ENCODE measurements at places on chromosomes 5 and 9.

DNA sequence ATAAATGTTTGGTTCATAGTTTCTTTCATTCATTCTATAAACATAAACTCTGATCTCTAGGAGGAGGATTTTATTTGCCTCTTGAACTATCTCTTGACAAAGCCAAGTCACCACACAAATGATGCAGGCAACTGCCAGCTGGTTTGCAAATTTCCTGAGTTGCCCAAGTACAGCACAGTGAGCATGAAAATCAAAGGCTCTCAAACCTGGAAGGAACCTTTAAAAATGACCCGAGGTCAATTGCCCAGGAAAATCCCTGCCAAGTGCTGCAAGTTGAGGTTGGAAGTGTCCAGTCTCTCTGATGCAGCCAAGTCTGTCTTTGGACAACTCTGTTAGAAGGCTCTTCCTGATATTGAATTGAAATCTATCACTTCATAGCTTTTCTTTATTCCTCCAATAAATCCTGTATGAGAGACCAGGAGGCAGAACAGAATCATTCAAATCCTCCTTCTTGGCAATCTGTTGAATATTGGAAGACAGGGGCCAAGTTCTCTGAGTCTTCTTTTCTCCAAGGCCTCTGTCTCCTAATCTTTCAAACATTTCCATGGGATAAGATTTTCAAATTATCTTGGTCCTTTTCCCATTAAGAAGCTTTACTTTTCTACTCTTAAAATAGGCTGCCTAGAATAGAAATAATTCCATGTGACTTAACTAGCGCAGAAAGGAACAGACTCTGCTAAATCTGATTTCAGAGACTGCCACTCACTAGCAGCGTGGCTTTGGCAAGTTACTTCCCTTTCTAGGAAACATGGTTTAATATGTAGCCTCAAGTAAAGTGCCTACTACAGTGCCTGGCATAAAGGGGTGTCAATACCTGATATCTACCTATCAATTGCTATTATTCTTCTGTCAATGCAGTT is 159.2 kb downstream of the SNX18 start:
- no peak for DNase-seq

GRCh38 chr9:80204054-80204453 is 632.3 kb downstream of the TLE4 start:
- DNase-seq = peak; percentile 48

DNA sequence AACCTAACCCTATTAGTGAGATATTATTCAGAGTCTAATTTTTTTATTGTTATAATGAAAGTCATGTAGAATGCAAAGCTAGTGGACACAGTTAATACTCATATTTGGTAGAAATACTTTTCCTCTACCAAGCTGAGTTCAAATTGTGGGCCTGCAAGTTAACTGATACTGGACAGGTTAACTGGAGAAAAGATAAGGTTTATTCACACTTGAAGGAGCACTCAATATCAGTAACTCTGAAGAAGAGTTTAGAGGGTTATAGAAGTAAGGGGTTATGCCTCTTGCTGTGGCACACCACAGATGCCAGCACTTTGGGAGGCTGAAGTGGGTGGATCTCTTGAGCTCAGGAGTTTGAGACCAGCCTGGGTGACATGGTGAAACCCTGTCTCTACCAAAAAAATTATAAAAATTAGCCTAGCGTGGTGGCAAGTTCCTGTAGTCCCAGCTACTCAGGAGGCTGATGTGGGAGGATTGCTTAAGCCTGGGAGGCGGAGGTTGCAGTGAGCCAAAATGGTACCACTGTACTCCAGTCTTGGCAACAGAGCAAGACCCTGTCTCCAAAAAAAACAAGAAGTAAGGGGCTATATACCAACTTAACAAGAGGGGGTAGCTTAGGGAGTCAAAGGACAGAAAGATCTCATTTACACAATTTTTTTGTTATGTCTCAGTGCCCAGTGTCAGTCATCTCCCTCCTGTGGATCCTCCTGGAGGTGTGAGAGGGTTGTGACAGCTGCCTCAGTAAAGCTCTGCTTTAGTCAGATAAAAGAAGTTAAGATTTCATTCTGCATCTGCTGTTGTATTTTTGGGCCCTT is 121.2 kb upstream of the GRHPR start:
- DNase-seq = no peak

DNA sequence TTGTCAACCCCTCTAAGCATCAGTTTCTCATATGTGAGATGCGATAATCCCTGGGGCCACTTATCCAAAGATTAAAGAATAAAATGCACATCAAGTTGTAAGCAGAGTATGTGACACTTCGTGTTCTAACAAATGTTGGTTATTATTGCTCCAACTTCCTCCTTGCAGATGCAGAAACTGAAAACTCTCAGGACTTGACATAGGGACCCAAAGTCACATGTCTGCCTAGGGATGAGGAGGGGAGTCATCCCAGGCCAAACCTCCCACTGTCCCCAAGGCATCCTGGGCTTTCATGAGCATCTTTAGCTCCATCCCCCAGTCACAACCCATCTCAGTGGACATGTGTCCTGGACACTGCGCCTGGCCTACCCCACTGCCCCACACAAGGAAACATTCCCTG is 27.5 kb upstream of the SYK start:
- no peak for DNase-seq

GRCh38 chr9:33682551-33682950 is 112.8 kb upstream of the PRSS3 start:
- no peak for DNase-seq
